COLO829 (cell line): ENCODE measurements at places on chromosomes 12 and 14.

DNA sequence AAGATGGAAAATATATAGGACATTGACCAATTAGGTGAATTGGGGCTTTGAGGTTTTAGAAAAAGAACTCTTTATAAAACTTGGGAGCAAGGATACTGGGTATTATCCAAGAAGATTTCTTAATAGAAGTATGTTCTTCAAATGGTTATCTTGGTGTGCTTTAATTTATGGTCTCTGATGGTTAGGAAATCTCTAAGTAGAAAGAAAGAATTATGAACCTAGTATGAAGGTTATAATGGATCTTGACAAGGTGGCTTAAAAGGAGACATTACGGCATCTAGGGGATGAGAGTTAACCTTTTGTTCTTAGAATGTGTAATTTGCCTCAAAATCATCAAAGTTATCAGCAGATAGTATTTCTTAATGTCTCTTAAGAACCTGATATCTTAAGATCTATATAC, 210.4 kb upstream of the PRICKLE1 start:
- no peak for DNase-seq

- DNase-seq: peak; percentile 63
Measured at GRCh38 chr12:52082988-52083637, 3.6 kb downstream of the SMIM41 start.

DNA sequence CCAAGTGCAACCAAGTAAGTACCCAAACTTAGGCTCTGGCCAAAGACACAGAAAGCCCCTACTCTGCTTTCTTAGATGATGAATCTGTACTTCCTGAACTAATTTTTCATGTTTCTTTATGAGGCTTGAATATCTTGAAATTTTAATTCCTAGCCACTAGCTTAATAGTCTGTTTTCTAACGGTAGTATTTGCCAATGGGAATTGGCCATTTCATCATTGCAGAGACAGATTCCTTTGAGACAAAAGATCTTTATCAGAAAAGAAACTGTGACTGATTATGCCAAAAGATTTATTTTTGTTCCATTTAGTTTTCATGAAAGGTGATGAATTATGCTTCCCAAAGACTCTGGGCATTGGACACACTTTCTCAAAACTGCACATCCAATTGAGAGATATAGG, 48.7 kb downstream of the DAD1 start:
- no peak for DNase-seq

DNA sequence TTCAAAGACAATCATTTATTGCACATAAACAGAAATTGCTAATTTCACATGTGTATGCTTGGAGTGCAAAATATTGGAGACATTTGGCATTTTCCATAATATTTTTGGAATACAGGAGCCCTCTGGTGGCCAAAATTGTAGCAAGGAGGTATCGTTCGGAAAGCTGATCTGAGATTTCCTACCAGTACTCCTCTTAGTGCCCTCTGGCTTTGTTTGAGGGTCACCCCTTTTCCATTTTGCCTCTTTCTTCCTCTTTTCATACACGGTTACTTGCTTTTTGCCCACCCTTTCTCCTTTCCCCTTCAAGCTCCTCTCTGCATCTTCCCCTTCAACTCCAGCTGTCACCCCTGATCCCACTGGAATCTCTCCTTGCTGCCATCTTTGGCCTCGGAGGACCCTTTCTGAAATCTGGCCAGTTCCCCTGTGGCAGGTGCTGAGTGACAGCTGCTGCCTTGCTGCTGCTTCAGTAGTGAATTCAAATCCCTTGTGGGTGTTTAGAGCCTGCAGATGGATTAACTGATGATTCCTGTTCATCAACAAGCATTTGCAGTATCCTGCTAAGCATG, 164.6 kb upstream of the PARP11 start:
- DNase-seq: peak; percentile 28

GRCh38 chr12:58310809-58311622, 369.6 kb downstream of the ATP23 start:
- DNase-seq: peak; percentile 67

DNA sequence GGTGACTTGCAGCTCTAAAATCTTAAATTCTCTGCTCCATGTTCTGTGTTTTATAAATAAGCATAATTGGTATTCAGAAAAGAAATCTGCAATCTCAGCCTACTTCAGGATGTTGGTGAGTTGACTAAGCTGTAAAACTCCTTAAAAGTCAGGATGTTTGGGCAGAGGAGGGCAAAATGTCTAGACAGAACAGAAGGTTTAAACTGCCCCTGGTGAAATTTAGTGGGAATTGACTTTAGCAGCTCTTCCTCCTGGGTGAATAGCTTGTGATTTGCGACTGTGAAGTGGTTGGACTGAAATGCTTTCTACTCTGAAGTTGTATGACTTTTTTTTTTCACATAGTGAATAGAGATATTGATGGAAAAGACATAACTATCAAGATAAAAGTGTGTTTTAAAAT, 85.8 kb downstream of the CAND1 start:
- DNase-seq: no peak
